ENCODE measurements at places on chromosomes 7 and 10. TPM values are rescaled to one million over a fixed set of nuclear protein-coding genes. Genes with fewer than 3 reads are reported as not detected.

ELMO1 gene
- total RNA-seq = 160 TPM

UPK3B gene
- 2.6 TPM for total RNA-seq

GPR158 gene
- total RNA-seq = not detected

ADARB2 gene
- total RNA-seq = 12.3 TPM

EGR2 gene
- 0.60 TPM for total RNA-seq

DNA sequence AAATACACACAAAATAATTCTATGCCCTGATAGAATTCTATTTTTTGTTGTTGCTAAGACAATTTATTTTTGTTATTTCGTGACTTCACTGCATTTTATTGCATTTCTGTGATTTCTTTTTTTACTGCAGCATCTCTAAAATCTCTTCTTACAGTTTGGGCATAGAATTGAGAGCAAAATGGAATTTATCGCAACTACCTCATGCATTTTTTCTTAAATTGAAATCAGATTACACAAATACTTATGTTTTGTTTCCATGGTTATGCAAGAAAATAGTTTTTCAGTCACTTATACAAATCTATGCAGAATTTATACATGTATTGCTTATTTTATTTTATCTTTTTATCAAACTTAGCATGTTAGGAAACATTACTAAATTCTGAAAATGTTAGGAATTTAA lies 781.8 kb upstream of the LRRTM3 start:
- H3K4me1 ChIP-seq = no peaks in the 10 kb centered on the region
- no peak overlapping the region for H3K27ac ChIP-seq
- no peak for DNase-seq

PAPSS2 gene
- total RNA-seq = 0.21 TPM

ZNF92 gene
- total RNA-seq = 18.5 TPM

GRCh38 chr10:48981310-48981907 lies 41.8 kb upstream of the LRRC18 start:
- no peak overlapping the region for H3K4me3 ChIP-seq
- no peak for DNase-seq
- H3K36me3 ChIP-seq = no peaks in the 10 kb centered on the region

VWA2 gene
- total RNA-seq = not detected

GRCh38 chr10:29948881-29949355 lies 110.5 kb downstream of the JCAD start:
- H3K4me3 ChIP-seq = no peak overlapping the region
- no peaks in the 10 kb centered on the region for H3K27me3 ChIP-seq
- H3K4me1 ChIP-seq = no peaks in the 10 kb centered on the region
- H3K27ac ChIP-seq = no peak overlapping the region

DNA sequence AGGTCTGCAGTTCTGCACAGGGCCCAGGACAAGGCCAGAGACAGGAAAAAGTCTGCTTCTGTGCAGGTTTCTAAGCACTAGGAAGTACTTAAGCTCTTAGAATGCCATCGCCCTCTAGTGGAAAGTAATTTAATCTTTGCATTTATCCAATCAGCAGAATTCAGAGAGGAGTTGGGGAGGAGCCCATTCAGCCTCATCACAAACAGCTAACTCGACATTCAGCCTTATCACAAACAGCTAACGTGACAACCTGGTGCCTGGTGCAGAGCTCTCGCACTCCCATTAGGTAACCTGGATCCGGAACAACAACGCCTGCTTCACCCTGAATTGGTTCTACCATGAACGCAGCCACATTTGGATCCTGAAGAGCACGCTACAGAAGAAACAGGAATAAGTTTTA lies 15.2 kb downstream of the OAT start:
- H3K4me1 ChIP-seq = peaks cover 10% of the 10 kb centered on the region
- H3K4me3 ChIP-seq = no peak overlapping the region
- peak; percentile 62 for DNase-seq
- H3K27ac ChIP-seq = no peak overlapping the region

DNA sequence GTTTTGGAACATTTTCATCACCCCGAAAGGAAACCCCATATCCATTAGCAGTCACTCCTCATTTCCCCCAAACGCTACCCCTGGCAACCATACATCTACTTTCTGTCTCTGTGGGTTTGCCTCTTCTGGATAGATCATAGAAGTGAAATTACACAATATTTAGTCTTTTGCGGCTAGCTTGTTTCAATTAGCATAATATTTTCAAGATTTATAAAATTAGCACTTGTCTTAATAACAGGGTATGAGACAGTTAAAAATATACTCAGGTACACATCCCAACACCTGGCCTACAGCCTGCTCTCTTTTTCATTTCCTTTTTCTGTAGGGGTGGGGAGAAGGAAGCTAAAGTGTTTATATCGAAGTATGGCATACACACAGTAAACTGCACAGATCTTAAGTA lies 81.4 kb upstream of the LRGUK start:
- H3K4me1 ChIP-seq = no peaks in the 10 kb centered on the region
- DNase-seq = no peak
- H3K27ac ChIP-seq = no peak overlapping the region
